ENCODE measurements at places on chromosomes 12 and 14.

- no peak for DNase-seq
Observed at GRCh38 chr14:104339829-104340228, 201.4 kb downstream of the KIF26A start.

DNA sequence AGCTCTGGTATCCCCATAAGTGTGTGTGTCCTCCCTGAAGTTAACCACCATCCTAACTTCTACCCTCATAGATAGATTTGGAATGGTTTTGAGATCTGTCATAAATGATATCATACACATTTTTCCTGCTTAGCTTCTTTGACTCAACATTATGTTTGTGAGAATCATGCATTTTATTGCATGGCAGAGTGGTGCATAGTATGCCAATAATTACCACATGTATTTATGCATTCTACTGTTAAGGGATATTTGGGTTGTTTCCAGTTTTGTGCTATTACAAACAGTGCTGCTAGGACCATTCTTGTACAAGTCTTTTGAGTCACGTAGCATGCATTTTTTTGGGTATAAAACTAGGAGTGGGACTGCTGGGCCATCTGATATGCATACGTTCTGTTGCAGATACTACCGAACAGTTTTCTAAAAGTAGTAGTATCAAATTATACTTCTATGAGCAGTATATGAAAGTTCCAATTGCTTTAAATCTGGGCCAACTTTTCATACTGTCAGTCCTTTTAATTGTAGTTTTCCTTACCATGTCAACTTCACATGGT lies 13.4 kb downstream of the GRIP1 start:
- no peak for DNase-seq

DNA sequence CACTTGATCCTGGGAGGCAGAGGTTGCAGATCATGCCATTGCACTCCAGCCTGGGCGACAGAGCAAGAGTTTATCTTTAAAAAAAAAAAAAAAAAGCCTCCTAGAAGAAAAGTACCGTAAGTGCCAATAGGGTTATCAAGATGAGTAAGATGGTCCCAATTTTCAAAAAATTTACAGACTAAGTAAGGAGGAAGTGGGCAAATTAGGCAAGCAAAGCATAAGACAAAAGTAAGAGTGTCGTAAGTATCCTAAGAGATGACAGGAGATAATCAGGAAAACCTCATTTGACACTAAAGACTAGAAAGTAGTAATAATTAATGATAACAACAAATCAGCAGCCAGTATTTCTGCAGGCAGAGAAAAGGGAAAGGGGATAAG lies 12.2 kb downstream of the PYM1 start:
- DNase-seq, result no peak

DNA sequence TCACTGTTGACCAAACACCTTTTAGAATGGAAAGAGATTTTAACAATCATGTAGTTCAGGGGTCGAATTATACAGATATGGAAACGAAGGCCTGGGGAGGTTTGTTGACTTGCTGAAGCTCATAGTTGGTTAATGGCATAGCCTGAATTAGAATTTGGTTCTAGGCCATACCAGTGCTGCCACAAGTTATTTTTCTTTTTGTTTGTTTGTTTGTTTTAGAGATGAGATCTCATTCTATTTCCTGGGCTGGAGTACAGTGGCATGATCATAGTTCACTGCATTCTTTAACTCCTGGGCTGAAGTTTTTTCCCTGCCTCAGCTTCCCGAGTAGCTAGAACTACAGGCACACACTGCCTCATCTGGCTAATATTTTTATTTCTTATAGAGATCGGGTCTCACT lies 25.4 kb upstream of the ALG10B start:
- no peak for DNase-seq

All from suprapubic skin (tissue), 4 donors.